Left kidney (tissue), 8 donors: ENCODE measurements at places on chromosomes 16 and 17. TPM values are rescaled to one million over a fixed set of nuclear protein-coding genes. Genes with fewer than 3 reads are reported as not detected.

DNA sequence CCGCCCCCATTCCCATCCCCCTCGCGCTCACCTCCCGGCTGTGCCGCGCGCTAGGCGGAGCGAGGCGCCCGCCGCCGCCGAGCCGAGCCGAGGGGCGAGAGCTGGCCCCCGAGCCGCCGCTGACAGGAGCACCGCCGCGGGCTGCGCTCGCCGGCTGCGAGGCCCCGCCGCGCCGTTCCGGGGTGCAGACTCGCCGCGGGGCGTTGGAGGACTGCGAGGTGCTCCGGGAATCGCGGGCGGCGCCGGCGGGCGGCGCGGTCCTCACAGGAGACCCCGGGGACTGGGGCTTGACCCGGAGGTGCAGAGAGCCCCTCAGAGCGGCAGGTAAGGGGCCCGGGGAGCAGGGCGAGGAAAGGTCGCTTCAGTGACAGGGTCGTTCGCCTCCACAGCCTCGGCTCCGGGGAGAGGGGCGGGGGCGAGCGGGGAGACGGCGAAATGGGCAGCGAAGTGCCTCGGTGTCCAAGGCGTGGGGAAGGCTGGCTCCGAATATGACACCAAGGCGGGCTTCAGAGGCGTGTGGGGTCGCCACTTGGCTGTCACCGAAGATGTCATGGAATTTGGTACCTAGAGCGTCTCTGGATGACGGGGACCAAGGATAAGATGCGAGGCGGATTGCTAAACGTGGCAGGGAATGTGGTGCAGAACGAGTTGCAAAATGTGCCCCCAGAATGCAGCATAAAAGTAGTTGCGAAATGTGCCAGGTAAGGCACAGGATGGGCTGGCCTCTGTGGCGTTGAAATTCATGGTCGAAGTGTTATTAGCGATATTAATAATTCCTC is 580 bp downstream of the TANC2 start:
- DNase-seq, result peak; percentile 26

GRCh38 chr17:40456396-40456951 is 13.2 kb downstream of the IGFBP4 start:
- no peak for DNase-seq

- peak; percentile 62 for DNase-seq
Measured at GRCh38 chr17:39573447-39574298, 34.0 kb downstream of the NEUROD2 start.

DNA sequence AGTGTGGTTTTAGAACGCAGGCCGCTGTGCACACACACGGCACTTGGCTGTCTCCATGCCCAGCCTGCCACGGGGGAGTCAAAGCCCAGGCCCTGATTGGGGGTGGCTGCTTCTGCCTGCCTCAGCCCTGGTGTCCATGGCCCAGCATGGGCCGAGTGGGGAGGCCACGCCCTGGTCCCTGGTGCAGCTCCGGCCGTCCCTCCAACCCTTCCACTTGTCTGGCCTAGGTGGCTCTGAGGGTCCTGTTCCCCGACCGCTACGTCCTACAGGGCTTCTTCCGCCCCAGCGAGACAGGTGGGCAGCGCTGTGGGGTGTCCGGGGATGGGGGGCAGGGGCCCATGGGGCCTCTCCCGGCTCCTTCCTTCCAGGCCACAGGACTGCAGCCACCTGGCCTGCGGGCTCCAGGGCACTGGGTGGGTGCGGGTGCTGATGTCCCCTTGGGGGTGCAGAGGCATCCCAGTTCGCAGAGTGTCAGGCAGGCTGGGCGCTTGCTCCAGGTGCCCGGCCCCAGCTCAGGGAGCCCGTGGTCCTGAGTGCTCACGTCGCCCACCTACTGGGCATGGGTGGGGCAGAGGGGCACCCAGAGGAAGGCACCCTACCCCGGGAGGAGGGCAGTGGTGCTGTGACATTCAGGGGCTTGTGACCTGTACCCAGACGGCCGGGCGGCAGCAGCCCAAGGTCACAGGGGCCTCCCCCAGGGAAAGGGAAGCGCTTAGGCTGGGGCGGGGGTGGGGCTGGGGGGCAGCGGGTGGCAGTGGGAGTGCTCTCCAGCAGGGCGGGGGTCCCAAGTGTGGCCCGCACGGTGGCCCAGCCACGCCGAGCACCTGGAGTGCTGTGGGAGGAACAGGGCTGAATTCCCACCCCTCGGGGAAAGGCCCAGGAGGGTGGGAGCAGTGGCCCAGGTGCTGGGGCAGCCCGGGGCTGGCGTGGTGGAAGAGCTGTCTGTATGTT is 11.8 kb downstream of the CENPX start:
- no peak for DNase-seq

DNA sequence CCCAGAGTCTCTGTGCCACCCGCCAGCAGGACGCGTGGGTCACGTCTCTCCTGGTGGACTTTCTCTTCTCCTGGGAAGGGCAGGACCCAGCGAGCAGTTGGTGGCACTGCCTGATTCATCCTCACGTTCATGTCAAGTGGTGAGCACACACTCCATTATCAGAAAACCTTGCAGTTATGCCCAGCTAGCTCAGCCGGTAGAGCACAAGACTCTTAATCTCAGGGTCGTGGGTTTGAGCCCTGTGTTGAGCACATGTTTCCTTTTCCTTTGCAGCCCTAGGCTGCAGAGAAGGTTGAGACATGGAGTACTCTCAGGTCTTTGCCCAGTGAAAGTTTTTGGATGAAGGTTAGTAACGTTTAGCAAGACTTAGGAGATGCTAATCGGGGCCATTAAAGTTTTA is 8.0 kb downstream of the OR1F1 start:
- no peak for DNase-seq

Gene MVP
- polyA plus RNA-seq, result 15.3 TPM
